Lung (tissue), 17 donors: ENCODE measurements at places on chromosomes 6 and 20.

DNA sequence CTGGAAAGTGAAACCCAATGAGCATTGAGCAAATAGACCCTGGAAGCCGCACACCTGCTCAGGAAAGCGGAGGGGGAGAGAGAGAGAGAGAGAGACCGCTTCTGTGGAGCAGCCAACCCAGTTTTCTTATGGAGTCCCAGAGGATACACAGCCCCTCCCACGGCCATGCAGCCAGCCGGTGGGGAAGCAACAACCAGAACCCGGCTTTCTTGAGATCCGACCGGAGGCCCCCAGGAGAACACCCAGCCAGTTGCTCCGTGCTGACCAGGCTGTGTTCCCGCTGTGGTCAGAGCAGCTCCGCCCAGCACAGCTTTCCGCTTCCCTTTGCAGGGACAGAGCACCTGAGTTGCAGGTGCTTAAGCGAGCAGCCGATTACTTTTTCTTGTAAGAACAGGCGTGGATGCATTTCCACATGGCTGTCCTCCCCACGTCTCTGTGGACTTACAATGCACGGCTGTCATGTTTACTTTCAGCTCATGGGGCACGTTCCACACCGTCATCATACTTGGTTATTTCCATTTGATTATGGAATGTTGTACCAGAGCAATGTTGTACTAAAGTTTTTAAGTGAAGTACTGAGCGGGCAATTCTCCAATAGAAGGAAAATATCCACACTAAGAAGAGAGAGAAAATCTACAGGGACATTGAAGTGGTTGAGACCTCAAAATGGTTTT lies 381.9 kb downstream of the THBS2 start:
- DNase-seq = peak; percentile 22

DNA sequence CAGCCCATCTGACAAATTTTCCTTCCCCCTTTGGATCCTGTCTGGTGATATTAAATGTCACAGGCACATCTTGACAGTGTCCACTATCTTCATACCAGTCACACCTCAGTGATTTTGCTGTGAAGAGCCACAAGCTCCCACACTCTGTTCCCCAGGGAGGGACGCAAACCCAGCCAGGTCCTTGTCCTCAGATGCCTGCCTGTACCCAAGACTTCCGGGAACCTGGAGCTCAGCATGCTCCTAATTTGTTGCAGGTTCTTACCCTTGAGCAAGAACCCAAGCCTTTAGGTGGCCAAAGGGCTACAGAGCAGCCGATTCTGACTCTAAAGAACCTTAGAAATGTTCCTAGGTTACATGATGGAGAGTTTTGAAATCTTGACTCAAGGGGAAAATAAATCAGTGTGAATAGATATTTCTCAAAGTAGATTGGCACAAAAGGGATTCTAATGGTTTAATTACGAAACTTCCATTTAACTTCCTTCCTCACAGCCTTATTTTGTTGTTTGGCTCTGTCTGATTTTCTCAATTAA lies 66.2 kb upstream of the MTHFD1L start:
- no peak for DNase-seq

DNA sequence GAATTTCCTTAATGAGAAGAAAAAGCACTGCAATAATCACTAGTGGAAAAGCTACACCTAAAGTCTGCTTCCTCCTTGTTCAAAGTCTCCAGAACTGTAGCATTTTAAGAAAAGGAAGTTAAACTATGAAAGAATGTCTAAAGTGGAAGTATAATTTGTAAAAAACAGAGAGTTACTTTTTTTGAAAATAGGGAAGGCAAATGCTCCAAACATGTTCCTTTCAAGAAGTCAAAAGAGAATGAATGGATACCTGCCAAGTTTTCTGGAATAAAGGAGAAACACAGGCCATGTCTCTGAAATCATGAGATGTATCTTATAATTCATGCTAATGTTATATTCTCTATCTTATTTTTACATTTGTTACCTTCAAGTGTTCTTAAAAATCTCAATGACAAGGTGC lies 60.7 kb upstream of the ADGRG6 start:
- no peak for DNase-seq

- DNase-seq = no peak
Measured at GRCh38 chr6:145506565-145506964, 228.8 kb downstream of the EPM2A start.

- DNase-seq = no peak
Measured at GRCh38 chr6:8904754-8905153, 469.4 kb upstream of the SLC35B3 start.

GRCh38 chr6:11275598-11275997 lies 43.1 kb upstream of the NEDD9 start:
- DNase-seq = no peak

- DNase-seq = peak; percentile 96
Measured at GRCh38 chr6:14730654-14731053, 515.2 kb upstream of the JARID2 start.

DNA sequence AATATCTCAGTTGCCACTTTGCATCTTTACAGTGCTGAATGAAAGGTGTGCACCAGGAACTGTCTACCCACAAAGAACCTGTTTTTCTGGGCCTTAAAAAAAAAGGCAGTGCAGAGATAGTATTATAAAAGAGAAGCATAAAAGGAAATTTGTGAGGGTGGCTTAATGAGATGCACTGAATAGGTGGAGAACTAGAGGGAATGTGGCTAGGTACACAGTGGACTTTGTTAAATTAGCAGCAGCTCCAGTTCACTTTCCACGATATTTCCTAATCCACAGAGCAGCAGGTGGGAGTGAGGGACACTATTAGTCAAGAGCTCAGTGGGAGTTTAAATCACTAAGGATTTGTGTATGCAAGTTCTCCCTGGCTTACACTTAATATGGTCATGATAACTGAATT lies 38.8 kb downstream of the MAP7 start:
- no peak for DNase-seq

- no peak for DNase-seq
Measured at GRCh38 chr6:11056871-11057270, 12.8 kb upstream of the ELOVL2 start.

- DNase-seq = no peak
Measured at GRCh38 chr6:17945111-17945510, 42.3 kb downstream of the KIF13A start.

DNA sequence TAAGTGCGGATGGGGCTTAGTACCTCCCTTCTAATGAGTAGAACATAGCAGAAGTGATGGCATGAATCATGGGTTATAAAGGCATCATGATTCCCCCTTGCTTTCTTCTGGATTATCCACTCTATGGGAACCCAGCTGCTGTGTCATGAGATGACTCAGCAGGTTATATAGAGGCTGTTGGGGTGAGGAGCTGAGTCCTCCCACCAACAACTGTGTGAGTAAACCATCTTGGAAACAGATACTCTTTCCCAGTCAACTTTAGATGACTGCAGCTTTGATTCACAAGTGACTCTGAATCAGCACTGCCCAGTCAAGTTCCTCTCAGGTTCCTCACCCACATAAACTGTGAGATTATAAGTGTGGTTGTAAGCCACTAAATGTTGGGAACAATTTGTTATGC lies 46.3 kb downstream of the FAM83B start:
- no peak for DNase-seq
